ENCODE measurements at places on chromosomes 16 and 17.

- DNase-seq = peak; percentile 62
Observed at GRCh38 chr17:57783338-57783742, 38.2 kb upstream of the CCDC182 start.

DNA sequence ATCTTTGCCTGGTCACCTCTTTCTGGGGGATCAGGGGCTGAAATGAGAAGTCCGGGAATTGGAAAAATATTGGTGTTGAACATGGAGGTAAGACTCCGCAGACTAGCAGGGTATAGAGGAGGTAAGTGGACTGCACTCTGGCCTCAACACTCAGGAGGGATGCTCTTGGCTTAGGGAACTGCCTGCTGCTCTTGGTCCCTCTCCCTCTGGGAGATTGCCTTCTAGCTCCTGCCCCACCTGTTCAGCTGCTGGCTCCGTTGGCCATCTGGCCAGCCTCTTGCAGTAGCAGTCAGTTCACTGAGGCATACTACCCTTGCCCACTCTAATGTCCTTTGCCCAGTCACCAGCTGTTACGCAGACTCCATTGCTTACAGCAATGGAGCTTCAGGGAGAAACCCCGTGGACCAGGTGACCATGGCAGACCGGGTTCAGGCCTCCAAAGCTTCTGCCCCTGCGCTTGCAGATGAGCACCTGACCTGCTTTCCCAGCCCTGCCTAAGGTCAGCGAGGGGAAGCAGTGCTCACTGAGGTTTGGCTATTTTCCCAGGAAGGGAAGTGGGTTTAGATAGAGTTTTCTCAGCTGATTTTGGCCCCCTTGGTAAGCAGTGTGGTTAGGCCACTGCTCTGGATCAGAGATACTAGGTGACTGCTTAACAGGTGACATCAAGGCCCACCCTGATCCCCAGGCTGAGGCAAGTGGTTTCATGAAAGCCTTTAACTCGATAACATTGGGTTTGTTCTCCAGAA, 11.9 kb downstream of the CDK5RAP3 start:
- DNase-seq = no peak

DNA sequence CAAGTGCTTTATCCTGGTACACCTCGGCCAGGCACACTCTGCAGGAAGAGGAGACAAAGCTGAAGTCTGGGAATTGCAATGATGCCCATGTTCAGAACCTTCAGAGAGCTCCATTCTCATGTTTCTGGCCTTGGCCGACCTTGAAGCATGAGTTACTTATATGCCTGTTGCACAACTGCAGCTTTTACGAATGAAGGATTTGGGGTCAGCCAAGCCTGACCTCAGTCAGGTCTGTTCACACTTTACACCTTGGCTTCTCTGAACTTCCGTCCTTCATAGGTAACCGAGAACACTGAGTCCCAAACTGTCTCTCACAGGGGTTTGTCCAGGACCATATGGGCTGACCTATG, 66.7 kb downstream of the GTF3C1 start:
- no peak for DNase-seq

DNA sequence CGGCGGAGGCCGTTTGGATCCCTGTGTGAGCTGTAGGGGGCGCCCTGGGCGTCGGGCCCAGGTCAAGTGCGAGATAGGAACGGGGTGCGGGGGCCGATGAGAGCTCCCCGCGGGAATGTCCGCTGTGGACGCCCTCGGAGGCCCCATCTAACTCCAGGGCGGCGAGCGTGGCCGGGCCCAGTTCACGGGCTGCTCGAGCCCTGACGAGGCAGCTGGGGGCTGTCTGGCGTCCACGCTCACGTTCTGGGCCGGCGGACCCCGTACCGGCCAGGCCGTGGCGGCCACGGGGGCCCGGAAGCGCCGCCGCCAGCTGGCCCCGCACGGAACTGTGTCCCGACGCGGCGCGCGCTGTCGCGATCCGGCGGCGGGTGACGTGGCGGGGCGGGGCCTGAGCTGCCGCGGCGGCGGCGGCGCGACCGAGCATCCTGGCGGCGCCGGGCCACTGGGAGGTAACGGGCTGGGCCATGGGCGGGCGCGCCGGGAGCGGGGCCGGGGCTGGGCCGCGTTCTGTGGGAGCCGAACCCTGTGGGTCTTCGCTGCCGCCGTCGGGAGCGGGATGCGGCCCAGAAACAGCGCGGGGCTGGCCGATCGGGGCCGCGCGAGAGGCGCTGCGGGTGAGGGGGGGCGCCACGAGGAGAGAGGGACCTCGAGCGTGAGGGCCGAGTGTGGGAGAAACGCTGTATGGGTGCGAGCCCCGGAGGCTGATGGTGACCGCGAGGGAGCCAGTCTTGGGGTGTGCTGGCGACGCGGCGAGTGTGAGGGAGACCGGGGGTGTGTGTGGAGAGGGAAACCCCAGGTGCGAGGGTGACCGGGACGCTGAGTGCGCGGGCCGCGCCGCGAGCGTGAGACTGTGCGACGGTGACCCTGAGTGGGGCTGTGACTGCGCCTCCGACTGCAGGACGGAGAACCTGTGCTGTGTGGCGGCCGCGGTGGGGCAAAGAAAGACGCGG, at the start of gene SLC7A6:
Gene SLC7A6, plus strand, starts transcription at position 399 of the 950 bp plus-strand sequence. CDS start 10,201 bp downstream, outside the sequence.
- peak; percentile 83 for DNase-seq

DNA sequence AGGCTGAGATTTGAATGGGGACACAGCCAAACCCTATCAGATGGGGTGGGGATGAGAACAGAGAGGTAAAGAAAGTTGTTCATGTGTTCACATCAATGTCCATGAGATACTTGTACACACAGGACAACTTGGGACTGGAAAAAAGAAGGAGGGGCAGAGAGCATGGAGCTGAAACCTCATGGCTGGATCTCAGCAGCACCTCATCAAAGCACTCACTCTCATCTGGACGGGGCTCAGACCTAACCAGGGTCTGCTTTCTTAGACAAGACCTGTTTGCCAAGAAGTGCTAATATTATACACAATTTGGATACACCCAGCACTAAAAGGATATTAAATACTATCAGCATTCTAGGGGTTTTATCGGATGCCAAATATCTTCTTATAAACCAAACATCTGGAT, 399.8 kb downstream of the SLC39A11 start:
- DNase-seq = no peak

GRCh38 chr16:4830408-4830807, 16.7 kb downstream of the GLYR1 start:
- DNase-seq = no peak

DNA sequence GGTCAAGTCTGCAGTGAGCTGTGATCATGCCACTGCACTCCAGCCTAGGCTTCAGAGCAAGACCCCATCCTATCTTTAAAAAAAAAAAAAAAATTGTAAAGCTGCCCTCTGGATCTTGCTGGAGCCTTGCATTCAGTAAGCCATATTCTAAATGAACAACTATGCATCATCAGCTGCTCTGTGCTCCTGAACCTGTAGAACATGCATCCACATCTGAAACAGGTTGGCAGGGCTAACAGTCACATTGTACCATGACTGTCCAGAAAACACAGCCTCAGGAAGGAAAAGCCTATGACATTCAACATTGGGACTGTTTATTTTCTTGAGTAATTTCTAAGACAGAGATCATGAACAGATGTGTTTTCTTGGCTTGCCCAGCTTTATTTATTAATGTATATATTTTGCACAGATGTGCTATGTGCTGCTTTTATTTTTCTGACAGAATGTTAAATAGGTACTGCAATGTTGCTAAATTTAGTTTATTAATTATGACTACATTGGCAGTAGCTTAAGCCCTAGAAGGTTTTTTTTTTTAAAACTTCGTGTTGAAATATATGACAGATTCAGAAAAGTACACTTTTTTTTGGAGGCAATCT, 19.8 kb downstream of the ACSF2 start:
- DNase-seq = no peak

DNA sequence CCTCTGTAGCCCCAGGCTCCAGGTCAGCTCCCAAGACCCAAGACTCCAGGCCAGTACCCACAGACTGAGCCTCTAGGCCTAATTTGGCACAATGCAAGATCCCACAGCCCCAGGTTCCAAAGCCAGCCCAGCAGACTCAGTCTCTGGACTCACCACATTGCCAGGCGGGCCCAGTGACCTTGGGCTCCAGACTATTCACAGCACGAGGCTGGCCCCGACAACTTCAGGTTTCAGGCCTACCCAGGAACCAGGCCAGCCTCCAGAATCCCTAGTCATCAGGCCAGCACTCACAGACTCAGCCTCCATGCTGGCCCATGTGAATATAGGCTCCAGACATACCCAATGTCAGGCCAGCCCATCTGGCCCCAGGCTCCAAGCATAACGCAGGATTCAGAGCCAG, 103.8 kb downstream of the CEP112 start:
- DNase-seq = no peak

DNA sequence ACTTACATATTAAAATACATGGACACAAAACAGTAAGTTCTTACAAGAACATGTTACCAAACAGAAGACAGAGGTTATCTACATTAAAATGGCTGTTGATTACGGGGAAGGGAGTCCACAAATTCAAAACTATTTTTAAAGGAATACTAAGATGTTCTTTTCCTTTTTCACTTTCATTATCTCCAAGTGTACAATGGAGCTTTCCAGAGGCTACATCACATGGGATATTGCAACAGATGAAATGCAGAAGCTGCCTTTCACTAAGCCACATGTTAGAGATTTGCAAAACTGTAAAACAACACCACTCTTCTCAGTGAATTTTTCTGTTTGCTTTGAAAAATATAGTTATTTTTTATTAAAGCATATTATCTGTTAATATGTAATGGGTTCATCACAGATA, 53.6 kb downstream of the XPO6 start:
- no peak for DNase-seq

DNA sequence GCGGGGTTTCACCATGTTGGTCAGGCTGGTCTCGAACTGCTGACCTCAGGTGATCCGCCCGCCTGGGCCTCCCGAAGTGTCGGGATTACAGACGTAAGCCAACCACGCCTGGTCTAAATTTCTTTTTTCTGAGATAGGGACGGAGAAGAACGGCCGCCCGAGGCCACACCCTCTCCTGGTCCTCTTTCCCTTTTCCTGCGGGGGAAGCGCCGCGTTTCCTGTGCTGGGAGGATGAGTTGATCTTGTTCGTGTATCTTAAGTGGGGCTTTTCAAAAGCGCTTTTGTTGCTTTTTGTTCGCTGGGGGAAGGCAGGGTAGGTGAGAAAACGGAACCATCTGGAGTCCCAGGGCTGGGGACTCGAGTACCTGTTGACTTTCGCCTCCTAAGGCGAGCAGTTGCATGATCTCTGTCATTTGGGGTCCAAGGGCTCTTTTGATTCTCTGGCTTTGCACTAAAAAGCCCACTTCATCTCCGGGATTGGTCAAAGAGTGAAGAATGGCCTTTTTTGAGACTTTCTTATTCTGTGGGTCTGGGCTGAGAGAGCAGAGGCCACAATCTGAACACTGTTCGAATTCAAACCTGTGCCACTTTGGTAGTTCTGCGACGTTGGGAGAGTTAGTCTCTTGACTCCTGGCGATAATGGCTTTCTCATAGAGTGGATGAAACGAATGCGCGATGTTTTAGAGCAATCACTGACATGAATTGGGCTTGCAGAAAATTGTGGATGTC, 1.3 kb downstream of the FUS start:
- no peak for DNase-seq

GRCh38 chr17:47905221-47905733, 9.2 kb downstream of the SP2 start:
- no peak for DNase-seq

- DNase-seq = no peak
Observed at GRCh38 chr17:3474212-3474611, 1.6 kb upstream of the ASPA start.

DNA sequence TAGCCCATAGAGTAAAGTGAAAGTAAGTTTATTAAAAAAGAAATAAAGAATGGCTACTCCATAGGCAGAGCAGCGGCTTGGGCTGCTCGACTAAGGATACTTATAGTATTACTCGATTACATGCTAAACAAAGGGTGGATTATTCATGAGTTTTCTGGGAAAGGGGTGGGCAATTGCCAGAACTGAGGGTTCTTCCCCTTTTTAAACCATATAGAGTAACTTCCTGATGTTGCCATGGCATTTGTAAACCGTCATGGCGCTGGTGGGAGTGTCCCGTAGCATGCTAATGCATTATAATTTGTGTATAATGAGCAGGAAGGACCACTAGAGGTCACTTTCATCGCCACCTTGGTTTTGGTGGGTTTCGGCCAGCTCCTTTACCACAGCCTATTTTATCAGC, 13.3 kb upstream of the GAS7 start:
- DNase-seq = no peak

GRCh38 chr17:78966910-78967600, 12.7 kb downstream of the LGALS3BP start:
- no peak for DNase-seq

- DNase-seq = no peak
Observed at GRCh38 chr17:42937712-42938596, 26.3 kb downstream of the AARSD1 start.

DNA sequence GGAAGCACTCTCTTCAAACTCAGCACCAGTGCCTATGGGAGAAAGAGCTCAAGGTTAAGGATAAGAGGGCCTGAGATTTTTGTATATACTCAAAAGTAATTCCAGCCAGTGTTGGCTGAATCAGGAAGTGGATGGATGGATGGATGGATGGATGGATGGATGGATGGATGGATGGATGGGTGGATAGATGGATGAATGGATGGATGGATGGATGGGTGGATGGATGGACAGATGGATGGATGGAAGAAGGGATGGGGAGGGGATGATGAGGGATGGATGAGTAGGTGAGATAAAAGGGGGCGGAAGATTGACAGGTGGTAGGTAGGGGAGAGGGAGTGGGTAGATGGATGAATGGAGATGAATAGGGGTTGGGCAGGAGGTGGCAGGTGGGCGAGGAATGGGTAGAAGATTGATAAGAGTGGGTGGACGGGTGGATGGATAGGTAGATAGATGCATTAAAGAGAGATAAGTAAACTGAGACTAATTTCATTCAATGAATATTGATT, 4.1 kb downstream of the CX3CL1 start:
- DNase-seq = no peak

DNA sequence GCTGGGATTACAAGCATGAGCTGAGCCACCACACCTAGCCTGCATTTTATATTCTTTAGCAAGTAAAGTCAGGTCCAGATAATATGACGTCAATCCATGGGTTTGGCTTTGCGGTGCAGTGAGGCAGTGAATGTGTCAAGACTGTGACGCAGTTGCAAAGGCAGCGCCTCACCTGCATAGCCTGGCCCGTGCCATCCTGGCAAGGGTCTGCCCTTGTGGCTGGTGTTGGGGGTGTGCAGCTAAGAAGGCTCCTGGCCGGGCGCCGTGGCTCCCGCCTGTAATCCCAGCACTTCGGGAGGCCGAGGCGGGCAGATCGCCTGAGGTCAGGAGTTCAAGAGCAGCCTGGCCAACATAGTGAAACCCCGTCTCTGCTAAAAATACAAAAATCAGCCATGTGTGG, 7.0 kb downstream of the PDF start:
- no peak for DNase-seq

DNA sequence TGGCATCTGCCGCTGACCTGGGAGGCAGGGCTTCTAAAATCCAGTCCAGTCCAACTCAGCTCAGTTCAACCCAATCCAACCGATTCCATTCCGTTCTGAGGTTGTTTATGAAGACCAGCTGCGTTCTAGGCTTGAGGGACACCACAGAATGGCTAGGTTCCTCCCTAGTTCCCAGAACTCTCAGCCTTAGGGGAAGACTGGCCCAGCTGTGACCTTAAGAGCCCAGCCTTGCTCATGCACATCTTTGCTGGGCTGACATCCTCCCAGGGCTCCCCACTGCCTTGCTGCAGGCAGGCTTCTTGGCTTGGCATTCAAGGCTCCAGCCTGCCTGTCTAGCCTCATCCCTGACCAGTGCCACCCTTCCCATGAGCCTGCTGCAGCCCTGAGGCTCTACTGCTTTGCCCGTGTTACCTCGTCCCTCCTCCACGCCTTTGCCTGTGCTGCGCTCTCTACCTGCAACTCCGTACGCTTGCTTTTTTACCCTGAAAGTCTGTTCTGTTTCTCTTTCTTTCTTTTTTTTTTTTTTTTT, 7.9 kb downstream of the SLC12A3 start:
- DNase-seq = no peak

GRCh38 chr17:68356520-68356919, 65.2 kb downstream of the ARSG start:
- peak; percentile 29 for DNase-seq
